ENCODE measurements at places on chromosomes 2 and 18.

DNA sequence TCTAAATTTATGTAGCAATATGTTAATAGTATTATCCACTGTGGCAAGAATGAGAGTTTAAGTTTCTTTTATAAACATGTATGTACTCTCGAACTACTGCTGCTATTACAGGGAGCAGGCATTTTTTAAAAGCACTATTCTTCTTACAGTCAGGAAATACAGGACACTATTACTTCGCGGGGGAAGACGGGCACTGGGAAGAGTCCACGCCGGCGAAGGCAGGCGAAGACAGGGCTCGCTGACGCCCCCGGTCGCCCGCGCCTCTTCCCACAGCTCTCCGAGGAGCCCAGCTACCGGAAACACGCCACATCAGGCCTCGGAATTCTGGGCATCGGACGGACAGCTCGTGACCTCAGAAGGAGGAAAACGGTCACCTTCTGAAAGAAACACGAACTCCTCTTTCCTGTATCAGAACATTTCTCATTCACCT lies 90.2 kb downstream of the FAM161A start:
- DNase-seq, result peak; percentile 80

GRCh38 chr2:214781226-214781625 lies 28.3 kb downstream of the BARD1 start:
- DNase-seq, result no peak

GRCh38 chr18:10518595-10519255 lies 7.1 kb upstream of the NAPG start:
- no peak for DNase-seq

DNA sequence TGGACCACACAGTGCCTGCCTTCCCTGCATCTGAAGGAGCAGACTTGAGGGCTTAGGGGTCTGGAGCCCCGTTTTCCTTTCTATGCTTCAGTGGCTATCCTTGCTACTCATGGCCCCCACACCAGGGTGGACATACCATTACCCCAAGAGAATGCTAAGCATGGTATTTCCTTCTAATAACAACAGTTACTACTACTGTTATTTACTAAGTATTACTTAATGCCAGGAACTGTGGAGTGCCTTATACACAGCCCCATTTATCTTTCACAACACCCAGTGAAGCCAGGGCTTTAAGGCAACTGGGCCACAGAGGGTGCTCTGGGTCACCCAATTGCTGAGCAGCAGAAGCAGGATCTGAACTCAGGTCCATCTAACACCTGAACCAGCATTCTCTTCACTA lies 5.8 kb upstream of the PAX8 start:
- no peak for DNase-seq

DNA sequence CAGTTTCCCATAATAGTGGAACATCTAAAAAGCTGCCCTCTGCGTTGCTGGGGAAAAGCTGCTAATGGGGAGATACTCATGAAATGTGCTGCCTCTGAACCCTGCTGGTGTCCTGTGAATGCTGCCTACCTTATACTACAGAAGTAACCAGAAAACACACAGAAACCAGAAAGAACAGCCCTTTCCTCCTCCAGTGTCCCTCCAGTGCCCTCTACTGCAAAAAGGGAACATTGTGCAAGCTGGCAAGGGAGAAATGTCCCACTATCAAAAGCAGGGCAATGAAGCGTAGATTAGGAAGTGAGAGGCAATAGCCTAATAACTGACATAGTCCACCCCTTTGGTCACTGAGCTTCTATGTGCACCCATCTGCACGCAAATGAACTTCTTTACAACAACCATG lies 162.7 kb upstream of the ETAA1 start:
- DNase-seq, result peak; percentile 27

- no peak for DNase-seq
Observed at GRCh38 chr2:51263951-51264350, 232.0 kb upstream of the NRXN1 start.

DNA sequence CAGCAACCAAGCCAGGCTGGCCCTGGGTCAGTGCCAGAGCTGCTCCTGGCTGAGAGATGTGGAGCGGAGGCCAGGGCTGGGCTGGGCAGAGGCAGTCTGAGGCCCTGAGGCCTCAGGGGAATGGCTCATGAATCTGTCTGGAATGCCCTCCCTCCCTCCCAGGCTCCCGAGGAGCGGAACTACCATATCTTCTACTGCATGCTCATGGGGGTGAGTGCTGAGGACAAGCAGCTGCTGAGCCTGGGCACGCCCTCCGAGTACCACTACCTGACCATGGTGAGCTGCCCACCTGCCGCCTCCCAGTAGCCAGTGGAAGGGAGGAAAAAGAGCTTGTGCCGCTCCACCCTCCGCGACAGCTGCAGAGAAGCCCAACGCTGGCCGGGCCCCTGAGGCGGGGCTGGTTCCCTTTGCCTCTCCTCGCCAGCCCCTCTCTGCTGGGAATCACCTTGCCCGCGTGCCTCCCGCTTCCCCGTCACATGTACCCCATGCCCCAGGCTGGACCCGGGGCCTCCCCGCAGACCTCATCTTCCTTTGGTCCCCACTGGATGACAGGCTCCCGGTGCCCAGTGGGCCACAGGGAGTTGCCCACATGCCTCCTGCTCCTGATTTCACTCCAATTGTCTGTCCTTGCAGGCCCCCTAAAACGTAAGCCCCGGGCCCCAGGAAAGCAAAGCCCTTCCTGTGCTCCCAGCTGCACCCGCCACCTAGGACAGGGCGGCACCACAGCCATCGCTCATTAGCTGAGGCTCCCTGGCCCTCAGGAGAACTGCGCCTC lies 41.1 kb downstream of the MYO7B start:
- DNase-seq, result no peak

DNA sequence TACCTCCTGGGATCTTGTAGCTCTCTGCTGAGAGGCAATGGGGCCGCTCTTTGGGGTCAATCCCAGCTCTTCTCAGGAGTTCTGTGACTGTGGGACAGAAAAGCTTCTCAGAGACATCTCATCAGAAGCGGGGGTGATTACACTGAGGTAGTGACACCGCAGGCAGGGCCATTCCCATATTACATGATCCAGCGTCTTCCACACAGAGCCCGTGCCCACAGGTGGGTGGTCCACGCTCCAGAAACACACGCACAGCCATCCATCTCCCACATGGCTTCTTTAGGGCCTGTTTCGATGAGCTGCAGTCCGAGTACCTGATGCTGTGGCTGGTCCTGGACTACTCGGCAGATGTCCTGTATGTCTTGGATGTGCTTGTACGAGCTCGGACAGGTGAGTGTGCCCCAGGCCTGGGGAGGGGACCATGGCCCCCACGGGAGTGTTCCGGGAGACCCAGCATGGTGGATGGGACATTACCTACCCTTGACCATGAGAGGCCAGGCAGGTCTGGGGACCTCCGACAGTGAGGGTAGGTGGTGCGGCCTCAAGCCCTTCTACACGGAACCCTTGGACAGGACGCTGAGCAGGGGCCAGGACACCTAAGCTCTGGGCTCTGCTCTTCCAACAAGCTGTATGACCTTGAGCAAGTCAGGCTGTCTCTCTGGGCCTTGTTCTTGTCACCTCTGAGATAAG lies 45.5 kb downstream of the CNGA3 start:
- DNase-seq, result no peak

Data from D341Med (cell line).